ENCODE measurements at places on chromosomes 1 and 21. TPM values are rescaled to one million over a fixed set of nuclear protein-coding genes. Genes with fewer than 3 reads are reported as not detected.

Gene KIF17
- 6.3 TPM for total RNA-seq

Gene HOOK1
- total RNA-seq: 35.5 TPM

Gene OXCT2
- 0.17 TPM for total RNA-seq

Gene PDPN
- 60.4 TPM for total RNA-seq

Gene IGSF3
- 48.5 TPM for total RNA-seq

Gene KMO
- total RNA-seq: 6.1 TPM

Gene PCSK9
- total RNA-seq: 47.2 TPM

Gene RAP1GAP
- 41.4 TPM for total RNA-seq

Gene S100A16
- total RNA-seq: 70.6 TPM

Gene LY9
- total RNA-seq: 3.4 TPM

Gene ACKR1
- 12.1 TPM for total RNA-seq

GRCh38 chr1:110746644-110747259 lies 72.0 kb upstream of the KCNA3 start:
- H3K4me3 ChIP-seq: no peak overlapping the region
- peak; percentile 80 for DNase-seq
- H3K4me1 ChIP-seq: no peaks in the 10 kb centered on the region
- no peaks in the 10 kb centered on the region for H3K36me3 ChIP-seq

- H3K4me1 ChIP-seq: no peaks in the 10 kb centered on the region
- no peak for DNase-seq
- no peaks in the 10 kb centered on the region for H3K36me3 ChIP-seq
- H3K27ac ChIP-seq: no peak overlapping the region
These were observed 166.9 kb upstream of the SYT6 start for GRCh38 chr1:114320586-114320985.

DNA sequence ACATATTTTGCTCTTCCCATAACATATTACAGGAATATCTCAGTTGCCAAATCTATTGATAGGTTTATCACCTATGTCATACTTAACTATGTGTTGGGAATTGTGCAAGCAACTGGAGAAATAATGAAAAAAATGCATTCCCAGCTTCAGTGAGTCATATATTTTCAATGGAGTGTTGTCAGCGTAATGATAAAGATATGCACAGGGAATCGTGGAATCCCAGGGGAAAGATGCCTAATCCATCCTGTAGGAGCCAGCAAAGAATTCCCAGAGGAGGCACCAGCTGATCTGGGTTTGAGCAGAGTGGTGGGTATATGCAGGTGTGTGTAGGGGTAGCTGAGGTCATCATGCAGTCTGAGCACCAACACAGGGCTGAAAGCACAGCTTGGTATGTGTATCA lies 213.3 kb upstream of the DAB1 start:
- no peaks in the 10 kb centered on the region for H3K27me3 ChIP-seq
- no peaks in the 10 kb centered on the region for H3K36me3 ChIP-seq
- DNase-seq: no peak

DNA sequence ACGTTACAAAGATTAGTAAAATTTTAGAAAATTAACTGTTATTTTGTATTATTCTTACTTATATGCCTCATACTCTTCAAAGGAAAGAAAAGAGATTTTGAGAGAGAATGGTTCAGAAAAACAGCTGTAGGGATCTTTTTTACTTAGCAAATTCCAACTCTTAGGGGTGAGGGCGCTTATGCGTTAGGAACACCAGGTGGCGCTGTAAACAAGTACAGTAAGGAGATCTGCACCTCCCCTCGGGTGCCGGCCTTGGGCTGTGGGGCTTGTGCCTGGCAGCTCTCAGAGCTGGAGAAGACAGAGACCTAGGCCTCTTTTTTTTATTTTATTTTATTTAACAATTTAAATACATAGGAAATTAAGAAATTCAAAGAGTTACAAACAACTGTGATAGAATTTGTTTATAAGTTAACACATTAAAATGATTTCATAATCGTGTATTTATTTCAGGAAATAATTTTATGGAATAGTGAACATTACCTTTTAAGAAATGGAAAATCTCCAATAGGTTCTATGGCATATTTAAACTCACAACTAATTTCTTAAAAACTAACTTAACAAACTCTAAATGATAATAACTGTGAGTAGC lies 32.6 kb downstream of the UTP25 start:
- no peak overlapping the region for H3K27ac ChIP-seq
- H3K4me3 ChIP-seq: no peak overlapping the region
- H3K36me3 ChIP-seq: no peaks in the 10 kb centered on the region
- no peaks in the 10 kb centered on the region for H3K4me1 ChIP-seq

GRCh38 chr1:6184083-6184783 lies 4.1 kb upstream of the CHD5 start:
- H3K27me3 ChIP-seq: peaks cover 6% of the 10 kb centered on the region
- H3K4me3 ChIP-seq: no peak overlapping the region
- H3K27ac ChIP-seq: no peak overlapping the region
- no peaks in the 10 kb centered on the region for H3K36me3 ChIP-seq
- DNase-seq: no peak

- H3K27ac ChIP-seq: peak overlapping the region; percentile 59
- no peak overlapping the region for H3K4me3 ChIP-seq
- no peaks in the 10 kb centered on the region for H3K4me1 ChIP-seq
- no peaks in the 10 kb centered on the region for H3K36me3 ChIP-seq
These were observed 11.4 kb upstream of the ZSCAN20 start for GRCh38 chr1:33460947-33461629.

DNA sequence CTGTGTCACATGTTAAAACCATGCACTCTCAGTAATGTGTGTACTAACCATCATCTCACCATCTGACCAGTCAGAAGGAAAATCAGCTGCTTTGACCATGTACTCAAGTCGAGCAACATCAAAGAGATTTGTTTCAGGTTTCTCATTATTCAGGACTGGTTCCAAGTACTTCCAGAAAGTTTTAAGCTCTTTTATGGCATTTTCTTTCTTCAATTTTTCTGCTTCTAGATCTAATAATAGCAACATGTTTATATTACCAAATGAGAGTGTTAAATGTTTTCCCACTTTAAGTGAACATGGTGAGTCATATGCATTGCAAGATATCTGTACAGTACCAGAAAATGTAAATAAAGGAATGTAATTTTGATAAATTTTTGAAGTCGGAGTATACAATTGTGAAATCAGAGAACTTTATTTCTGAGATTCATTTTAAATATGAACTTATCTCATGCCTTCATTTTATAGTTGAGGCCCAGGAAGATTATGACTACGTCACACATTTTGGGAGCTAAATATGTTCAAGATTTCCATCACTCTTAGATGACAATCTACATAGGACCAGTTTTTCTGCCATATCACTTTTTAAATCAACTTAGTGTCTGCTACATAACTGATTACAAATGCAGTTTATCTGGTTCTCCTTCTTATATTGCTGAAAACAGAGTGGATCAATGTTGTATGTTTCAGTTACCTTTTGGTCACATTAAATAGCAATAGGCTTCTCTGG lies 87.2 kb downstream of the SPAG17 start:
- peak; percentile 27 for DNase-seq
- no peaks in the 10 kb centered on the region for H3K36me3 ChIP-seq
- H3K4me3 ChIP-seq: no peak overlapping the region

- H3K27me3 ChIP-seq: no peaks in the 10 kb centered on the region
- H3K4me3 ChIP-seq: no peak overlapping the region
- DNase-seq: no peak
- H3K27ac ChIP-seq: no peak overlapping the region
- no peaks in the 10 kb centered on the region for H3K4me1 ChIP-seq
- peaks cover 6% of the 10 kb centered on the region for H3K36me3 ChIP-seq
These were observed 86.6 kb downstream of the HLCS start for GRCh38 chr21:36879827-36880226.

- H3K4me3 ChIP-seq: no peak overlapping the region
- DNase-seq: no peak
- no peaks in the 10 kb centered on the region for H3K27me3 ChIP-seq
These were observed 77.2 kb downstream of the MPZL1 start for GRCh38 chr1:167798952-167799351.

DNA sequence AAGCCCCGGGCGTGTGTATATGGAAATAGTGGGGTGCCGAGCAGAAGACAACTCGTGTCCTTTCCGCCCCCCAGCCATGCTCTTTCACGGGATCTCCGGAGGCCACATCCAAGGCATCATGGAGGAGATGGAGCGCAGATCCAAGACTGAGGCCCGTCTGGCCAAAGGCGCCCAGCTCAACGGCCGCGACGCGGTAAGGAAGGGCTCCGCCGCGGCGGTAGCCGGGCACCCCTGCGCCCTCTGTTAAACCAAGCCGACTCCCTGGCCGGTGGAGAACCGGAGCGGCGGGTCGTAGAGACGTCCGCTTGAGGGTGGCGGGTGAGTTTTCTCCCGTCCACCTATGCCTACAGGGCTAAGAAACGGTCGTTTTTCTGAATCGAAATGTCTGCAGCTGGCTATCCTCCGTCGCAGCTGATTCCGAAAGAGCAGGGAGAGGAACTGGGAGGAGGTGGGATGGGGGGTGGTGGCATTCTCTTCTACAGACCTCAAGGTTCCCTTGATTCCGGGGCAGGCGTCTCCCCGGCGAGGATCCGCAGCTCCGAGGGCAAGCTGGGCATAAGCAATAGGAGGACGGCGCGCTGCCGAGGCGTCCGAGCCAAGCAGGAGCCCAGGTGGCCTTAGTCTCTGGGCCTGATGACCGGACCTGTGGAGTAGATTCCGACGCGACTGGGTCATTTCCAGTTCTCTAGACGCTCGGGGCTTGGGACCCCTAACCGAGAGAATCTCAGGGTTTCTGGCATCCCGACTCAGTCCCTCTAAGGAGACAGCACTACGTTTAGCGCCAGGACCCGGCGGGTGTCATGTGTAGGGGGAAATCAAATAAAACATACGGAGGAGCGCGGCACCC lies 856 bp downstream of the LHX9 start:
- H3K4me3 ChIP-seq: peak overlapping the region; percentile 19
- H3K27ac ChIP-seq: peak overlapping the region; percentile 4
- no peaks in the 10 kb centered on the region for H3K36me3 ChIP-seq
- H3K4me1 ChIP-seq: peaks cover 54% of the 10 kb centered on the region
- H3K27me3 ChIP-seq: peaks cover 94% of the 10 kb centered on the region

GRCh38 chr1:42943166-42943565 lies 15.5 kb downstream of the SLC2A1 start:
- H3K27ac ChIP-seq: peak overlapping the region; percentile 55
- DNase-seq: no peak
- peaks cover 8% of the 10 kb centered on the region for H3K36me3 ChIP-seq
- H3K27me3 ChIP-seq: no peaks in the 10 kb centered on the region

DNA sequence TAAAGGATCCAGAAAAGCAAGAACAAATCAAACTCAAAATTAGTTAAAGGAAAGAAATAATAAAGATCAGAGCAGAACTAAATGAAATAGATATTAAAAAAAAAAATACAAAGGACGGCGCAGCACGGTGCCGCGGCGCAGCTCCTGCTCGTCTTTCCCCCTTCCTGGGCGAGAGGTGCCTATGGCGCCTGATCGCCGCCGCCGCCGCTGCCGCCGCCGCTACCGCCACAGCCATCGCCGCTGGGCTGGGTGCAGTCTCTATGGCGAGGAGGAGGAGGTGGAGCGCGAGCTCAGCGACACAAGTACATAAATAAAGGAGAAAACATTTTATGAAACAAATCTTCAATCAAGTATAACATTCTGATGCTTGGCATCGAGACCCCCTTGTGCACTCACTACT lies 77.6 kb upstream of the VANGL1 start:
- no peak overlapping the region for H3K4me3 ChIP-seq
- H3K4me1 ChIP-seq: no peaks in the 10 kb centered on the region

DNA sequence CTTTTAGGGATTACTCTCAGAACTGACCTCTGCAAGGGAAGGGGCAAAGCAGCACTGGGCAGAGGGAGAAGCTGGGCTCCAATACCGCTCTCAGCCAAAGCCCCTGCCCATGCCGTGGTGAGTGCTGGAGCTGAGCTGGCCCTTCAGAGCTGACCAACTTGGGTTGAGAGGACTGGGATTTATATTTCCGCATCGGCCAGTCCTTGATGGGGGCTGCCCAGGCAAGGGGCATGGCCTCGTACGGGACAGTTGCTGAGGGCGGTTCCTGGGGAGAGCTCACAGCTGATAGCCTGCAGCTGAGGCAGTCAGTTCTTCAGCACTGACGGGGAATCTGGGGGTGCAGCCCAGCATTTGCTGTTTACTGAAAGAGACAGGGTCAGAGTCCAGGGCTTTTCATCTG lies 8.0 kb downstream of the HUNK start:
- H3K4me3 ChIP-seq: no peak overlapping the region
- no peaks in the 10 kb centered on the region for H3K36me3 ChIP-seq
- peaks cover 4% of the 10 kb centered on the region for H3K4me1 ChIP-seq
- DNase-seq: no peak
- no peak overlapping the region for H3K27ac ChIP-seq

DNA sequence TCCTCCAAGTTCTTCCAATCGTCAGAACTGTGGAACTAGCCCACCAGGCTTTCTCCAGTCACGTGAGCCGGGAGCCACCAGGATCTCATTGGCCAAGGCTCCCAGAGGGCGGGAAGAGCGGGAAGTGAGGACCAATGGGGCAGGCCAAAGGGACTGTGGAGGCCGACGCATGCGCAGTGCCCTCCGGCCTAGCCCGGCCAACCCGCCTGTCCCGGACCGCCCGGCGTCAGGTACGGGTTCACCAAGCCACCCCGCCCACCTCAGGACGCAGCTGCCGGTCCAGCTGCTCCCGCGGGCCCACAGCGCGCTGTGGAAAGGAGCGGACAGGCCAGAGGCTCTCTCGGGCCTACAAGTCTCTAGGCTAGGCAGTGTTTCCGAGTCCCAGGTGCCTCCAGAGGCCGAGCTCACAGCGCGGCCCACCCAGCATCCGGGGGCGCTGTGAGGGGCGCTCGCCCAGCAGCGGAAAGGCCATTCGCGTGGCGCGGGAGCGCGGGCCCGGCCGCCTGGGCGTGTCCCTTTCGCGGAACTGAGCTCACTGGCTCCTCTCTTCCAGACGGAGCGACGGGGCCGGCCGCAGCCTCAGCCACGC lies 10.9 kb downstream of the OR14I1 start:
- no peaks in the 10 kb centered on the region for H3K27me3 ChIP-seq
- no peak overlapping the region for H3K4me3 ChIP-seq
- no peaks in the 10 kb centered on the region for H3K36me3 ChIP-seq
- H3K27ac ChIP-seq: no peak overlapping the region
- no peaks in the 10 kb centered on the region for H3K4me1 ChIP-seq
- DNase-seq: no peak

GRCh38 chr1:66642992-66643391 lies 109.0 kb downstream of the SGIP1 start:
- H3K4me3 ChIP-seq: no peak overlapping the region
- H3K27me3 ChIP-seq: no peaks in the 10 kb centered on the region
- H3K27ac ChIP-seq: no peak overlapping the region
- H3K36me3 ChIP-seq: no peaks in the 10 kb centered on the region
- DNase-seq: no peak

GRCh38 chr1:115261496-115261895 lies 76.6 kb downstream of the NGF start:
- H3K36me3 ChIP-seq: no peaks in the 10 kb centered on the region
- H3K4me1 ChIP-seq: no peaks in the 10 kb centered on the region
- no peak overlapping the region for H3K27ac ChIP-seq
- DNase-seq: peak; percentile 51
- H3K27me3 ChIP-seq: peaks cover 4% of the 10 kb centered on the region

GRCh38 chr1:159821171-159821867 lies 5.4 kb upstream of the SLAMF8 start:
- no peaks in the 10 kb centered on the region for H3K4me1 ChIP-seq
- H3K27ac ChIP-seq: no peak overlapping the region
- no peak overlapping the region for H3K4me3 ChIP-seq
- no peaks in the 10 kb centered on the region for H3K27me3 ChIP-seq
- H3K36me3 ChIP-seq: no peaks in the 10 kb centered on the region

GRCh38 chr1:101290119-101290921 lies 53.5 kb downstream of the S1PR1 start:
- H3K4me1 ChIP-seq: peaks cover 4% of the 10 kb centered on the region
- H3K36me3 ChIP-seq: no peaks in the 10 kb centered on the region
- H3K27me3 ChIP-seq: no peaks in the 10 kb centered on the region
- H3K4me3 ChIP-seq: no peak overlapping the region
- no peak for DNase-seq

All from lung (tissue), 17 donors.